ENCODE measurements at places on chromosomes 4 and X.

DNA sequence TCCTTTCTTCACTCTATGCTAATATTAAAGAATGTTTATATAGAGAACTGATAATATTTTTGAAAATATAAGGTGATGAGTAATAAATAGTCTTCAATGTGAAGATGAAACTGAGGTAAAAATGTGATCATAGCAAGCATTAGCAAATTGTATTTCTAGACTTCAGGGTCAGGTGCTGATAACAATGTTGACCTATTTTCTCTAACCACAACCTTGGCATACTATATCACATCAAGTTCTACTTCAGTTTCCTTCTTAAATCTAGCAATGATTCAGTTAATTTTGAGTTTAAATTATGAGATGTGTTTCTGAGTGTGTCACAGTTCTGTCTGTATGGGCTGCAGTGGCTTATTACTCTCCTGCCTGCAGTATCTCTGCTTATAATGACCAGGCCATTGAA lies 209.4 kb downstream of the RAPGEF2 start:
- DNase-seq: no peak

GRCh38 chr4:38160487-38161207 lies 200.4 kb downstream of the PTTG2 start:
- DNase-seq: no peak

GRCh38 chr4:91754716-91755115 lies 549.0 kb upstream of the GRID2 start:
- DNase-seq: no peak

DNA sequence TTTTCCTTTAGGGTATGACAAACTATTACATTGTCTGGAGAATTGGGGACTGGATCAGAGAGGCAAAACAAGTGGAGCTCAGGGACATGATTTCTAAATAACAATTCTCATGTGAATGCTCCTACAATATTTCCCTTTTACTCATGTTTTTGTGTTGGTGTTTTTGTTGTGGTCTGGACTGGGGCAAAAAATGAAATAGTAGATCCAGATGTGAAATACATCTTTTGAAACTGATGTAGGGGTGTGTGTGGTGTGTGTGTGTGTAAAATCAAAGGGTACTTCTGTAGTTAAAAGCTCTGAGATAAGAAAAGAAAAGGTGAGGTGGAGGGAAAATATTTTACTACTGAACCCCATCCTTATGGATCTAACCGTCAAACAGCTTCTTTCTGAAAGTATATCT lies 188.4 kb upstream of the RPL34 start:
- no peak for DNase-seq

DNA sequence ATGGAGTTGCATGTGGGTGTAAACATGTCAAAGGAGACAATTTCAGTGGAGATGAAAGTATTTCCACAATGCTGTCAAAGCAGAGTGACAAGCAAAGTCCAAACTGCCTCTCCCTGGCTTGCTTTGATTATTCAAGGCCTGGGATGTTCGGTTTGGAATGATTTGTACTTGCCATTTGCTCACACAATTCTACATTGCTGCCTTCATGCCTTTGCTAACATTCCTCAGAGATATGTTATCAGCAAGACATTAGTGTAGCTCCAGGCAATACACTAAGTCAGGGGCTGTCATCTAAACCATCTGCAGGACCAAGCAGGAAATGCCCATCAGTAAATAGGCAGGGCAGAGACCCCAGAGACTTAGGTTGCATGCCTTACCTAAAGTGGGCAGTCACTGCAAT lies 79.6 kb upstream of the C1QTNF7 start:
- no peak for DNase-seq

DNA sequence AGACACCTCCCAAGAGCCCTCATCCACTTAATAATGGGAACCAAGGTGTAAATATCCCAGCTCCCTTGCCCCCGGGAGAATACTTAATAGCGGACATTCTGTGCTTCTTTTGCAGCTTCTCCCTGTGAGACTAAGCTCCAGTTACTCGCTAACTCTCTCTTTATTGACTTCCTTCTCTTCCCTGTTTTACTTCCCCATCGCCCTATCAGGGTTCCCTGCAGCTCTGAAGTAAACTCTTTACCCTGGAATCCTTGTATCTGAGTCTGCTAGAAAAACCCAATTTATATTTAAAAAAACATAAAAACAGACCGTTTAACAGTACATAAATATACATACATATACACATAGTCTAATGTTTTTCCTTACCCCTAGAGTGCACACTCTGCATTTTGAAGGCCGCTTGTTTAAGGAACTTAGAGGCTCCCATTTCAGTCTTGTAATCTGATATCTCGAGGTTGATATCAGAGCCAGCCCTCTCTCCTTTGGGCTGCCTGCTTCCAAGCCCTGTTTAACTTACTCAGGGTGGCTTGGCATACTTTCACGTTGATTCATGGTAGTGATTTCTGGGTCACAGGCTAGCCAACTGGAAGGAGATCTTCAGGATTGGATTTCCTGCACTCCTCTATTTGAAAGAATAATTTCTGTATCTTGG lies 177.4 kb upstream of the SCML1 start:
- DNase-seq: no peak

DNA sequence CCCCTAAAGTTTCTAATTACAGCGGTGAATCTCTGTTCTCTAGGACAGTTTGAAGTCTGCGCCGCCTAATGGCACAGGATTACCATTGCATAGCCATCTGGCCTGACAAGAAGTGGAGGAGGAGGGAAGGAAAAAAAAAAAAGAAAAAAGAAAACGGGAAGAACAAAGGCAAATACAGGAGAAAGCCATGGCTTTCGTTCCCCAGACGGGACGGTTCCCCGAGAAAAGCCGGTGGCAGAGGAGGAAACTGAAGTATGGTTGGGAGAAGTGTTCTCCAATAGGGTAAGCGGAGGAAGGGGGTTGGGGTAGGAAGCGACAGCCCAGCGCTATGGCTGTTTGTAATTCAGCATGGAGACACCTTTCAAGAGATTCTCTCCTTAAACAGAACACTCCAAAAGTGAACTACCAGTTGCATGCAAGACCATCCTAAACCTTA lies 80.8 kb downstream of the HMGN5 start:
- peak; percentile 15 for DNase-seq

- no peak for DNase-seq
These were observed 1865.3 kb upstream of the AGA start for GRCh38 chr4:179307297-179308136.

DNA sequence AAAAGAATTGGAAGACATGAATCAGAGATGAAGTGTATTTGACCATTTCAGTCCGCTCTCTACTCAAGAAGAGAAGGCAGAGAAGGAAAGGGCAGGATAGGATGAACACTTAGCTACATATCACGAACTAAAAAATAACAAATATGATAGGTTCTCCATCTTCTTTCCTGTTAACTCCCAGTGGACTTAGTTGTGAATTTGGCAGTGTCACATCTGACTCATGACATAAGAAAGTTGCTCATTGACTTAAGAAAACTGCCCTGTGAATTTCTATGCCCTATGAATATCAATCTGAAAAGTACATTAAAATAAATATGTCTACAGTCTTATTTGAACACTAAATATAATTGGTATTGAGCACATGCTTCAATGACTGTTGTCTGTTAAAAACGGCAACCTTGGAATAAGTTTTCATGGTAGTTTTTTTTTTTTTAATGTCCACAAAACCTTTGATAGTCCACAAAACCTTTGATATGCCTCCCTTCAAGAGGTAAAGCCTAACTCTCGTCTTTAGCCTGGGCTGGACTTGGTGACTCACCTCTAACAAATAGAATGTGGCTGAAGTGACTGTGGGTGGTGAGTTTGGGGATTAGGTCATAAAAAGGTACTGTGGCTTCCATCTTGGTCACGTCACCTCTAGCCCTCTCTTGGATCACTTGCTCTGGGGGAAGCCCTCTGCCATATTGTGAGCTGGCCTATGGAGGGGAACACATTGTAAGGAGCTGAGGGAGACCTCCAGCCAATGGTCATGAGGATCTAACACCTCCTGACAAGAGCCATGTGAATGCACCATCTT lies 184.7 kb upstream of the S100G start:
- DNase-seq: no peak

DNA sequence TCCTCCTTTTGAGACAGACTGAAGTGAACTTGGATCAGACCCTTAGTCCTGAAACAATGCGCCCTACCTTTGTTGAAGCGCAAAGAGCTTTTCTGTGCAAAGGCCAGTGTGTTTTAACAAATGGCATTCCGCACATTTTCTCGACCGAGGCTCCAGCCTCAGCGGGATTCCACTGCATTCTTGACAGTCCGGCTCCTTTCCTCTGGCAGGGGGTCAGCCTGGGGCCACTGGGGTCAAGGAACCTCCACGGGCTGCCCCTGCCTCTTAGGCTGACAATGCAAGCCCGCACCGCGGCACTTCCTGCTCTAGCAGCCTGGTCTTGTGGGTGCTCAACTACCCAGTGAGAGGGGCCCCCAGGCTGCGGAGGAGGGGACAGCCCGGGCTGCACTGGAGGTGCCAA lies 47.2 kb upstream of the TFDP3 start:
- no peak for DNase-seq

DNA sequence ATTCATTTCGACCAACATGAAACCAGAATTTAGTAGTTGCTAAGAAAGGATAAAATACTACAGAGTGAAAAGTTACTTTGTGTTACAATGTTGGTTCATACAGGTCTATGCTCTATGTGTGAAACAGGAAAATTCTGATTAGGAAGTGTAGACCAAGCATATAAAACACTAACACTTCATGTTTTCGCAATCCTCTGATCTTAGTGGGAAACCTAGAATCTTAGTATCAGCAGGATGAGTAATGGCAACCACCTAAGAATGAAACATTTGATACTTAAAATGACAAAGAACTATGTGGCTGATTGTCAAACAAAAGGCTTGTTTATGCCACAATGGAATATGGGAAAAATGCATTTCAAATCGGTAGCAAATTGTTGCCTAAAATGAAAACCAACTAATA lies 116.1 kb downstream of the AMMECR1 start:
- no peak for DNase-seq

DNA sequence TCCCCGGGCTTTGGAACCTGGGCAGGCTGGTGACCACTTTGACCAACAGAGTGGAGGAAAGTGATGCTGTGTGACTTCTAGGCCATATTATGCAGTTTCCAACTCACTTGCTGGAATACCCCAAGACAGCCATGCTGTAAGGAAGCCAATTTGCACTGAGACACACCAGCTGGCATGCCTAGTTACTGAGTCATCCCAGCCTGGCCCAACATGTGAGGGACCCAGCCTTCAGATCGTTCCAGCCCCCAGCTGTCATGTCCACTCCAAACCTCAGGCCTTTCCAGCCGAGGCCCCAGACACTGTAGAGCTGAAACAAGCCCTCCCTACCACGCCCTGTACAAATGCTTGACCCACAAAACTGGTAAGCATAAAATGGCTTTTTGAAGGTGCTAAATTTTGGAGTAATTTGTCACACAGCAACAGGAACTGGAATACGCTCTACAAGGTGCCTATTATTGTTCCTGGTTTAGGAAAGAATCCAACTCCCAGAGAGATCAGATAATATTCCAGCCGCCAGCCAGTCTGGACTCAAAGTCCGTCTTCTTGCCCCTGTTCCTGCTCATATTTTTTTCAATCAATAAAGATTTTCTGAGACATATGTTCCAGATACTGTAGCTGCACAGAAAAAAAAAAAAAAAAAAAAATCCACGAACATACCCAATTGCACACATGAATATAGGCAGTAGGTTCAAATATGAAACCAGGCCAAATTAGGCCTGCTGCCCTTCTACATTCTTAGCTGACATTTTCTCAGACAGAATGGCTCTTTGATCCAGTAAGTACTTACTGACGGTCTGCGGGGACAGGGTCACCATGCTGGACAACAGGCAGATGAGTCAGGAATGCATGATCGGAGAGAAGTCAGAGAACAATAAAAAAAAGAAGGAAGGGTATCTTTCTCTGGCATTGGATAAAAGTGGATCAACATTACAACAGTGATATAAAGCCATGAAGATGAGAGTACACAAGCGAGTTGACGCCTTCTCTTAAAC lies 35.1 kb downstream of the SH3KBP1 start:
- DNase-seq: no peak

DNA sequence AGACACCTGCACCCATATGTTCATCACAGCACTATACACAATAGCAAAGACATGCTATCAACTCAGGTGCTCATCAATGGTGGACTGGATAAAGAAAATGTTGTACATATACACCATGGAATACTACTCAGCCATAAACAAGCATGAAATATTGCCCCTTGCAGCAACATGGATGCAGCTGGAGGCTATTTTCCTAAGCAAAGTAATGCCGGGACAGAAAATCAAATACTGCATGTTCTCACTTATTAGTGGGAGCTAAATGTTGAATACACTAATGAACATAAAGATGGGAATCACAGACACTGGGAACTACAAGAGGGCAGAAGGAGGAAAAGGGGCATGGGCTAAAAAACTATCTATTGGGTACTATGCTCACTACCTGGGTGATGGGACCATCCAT lies 278.5 kb downstream of the GPC3 start:
- no peak for DNase-seq

Measured in activated B cell treated with CpG ODN at 0.5 μM for 24 hours (primary cell).